NCI-H1436 treated with DMSO at 0.1 percent for 48 hours (cell line): ENCODE measurements at places on chromosomes 16 and 17.

DNA sequence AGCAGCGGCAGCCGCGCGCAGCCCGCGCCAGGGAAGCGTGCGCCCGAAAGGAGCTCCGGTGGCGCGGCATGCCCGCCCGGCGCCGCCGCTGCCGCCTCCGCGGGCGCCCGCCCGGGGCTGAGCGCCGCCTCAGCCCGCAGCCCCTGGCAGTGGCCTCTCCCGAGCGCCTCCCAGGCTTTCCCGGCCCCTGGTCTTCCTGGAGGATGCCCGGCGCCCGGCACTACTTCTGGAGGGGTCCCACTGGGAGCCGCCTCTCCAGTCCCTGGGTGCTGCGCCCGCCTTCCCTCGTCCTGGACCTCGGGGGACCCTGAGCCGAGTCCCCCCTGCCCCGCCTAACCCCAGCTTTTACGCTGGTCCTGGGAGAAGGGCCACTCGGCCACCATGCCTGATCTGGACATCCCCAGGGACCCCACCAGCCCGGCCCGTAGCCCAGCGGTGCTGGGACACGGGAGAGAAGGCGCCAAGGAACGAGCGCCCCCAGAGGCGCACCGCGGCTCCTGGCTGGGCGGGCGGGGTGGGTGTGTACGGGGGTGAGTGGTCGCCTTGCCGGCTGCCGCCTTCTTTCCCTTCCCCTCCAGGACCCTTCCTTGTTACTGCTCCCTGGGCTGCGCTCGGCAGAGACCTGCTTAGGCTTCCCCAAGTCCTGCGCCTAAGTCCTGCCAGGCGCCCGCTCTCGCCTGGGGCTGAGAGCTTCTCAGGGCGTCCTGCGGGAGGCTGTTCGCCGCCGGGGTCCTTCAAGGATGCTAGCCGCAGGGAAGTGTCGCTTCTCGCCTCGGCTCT, 704 bp downstream of the ASIC2 start:
- no peak for DNase-seq

DNA sequence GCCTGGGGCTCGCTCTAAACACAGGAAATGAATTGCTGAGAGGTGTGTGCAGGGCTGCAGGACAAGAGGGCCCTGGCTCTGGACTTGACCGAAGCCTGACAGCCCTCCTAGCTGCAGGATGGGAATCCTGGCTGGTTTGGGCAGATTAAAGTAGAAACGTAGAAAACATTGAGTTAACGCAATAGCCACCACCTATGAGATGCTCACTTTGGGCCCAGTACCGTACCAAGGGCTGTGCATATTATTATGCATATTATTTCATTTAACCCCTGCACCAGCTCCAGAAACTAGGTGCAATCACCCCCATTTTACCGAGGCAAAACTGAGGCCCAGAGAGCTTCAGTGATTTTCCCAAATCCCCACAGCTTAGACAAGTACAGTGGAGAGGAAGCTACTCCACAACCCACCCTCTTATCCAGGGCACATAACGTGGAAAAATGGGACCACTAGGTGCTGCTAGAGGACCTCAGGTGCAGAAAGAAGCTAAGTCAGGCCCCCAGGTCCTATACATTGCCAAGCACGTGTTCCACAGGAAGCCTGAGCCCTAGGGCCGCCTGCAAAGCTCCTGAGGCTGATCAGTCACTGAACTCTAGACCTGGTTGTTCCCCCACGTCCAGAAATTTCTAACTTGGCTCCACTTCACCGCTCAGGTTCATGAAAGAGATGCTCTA, 79.2 kb downstream of the MYH11 start:
- no peak for DNase-seq

DNA sequence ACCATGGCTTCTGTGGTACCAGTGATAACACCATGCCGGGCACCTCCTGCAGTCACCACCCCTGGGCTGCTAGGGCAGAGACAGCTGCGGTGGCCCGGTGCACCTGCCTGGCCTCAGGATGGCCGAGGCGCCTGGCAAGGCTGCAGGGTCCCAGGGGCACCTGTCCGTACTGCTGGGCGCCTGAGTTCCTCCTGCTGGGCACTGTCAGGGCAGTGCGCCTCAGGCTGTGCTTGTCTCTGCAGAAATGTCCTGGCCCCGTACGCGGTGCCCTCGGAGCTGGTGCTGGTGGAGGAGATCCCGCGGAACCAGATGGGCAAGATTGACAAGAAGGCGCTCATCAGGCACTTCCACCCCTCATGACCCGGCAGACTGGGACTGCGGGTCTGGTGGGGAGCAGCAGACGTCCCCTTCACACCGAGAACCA, 17.7 kb upstream of the CDH15 start:
- no peak for DNase-seq

DNA sequence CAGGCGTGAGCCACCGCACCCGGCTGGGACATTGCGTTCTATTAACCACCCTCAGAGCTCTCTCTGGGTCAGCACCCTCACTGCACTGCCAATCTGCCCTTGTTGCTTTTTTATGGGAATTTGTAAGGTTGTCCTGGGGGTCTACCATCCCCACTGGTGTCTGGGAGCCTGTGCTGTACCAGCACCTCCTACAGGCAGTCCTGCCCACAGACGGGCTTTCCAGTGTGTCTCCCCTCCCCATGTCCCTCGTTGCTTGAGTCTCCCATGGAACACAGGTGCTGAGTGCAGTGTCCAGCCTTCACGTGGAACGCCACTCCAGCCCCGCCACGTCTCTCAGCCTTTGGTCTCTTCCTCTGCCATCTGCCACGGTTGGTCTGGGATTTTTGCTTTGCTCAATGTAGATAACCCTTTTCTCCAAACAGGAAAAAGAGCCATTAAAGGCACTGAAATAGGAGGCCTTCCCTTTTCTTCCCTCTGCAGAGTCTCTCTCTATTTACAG, 68.0 kb upstream of the CBX4 start:
- DNase-seq: no peak

GRCh38 chr17:56913353-56913866, 439 bp downstream of the TRIM25 start:
- no peak for DNase-seq

GRCh38 chr17:36668824-36669223, 67.4 kb downstream of the MRM1 start:
- DNase-seq: no peak

DNA sequence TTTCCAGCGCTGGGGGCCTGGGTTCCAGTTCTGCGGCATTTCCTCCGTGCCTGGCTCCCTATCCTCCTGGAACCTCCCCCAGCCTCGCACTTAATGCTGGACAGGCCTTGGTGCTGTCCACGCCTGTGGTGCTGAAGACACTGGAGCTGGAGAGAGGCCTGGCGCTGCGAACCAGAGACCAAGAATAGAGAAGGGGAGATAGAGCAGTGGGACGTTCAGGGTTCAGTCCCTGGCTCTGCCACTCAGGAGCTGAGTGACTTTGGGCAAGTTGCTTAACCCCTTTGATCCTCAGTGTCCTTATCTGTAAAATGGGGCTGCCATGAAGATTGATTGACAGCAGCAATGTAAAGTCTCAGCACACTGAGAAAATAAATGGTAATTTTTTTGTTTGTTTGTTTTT, 11.9 kb downstream of the SBK1 start:
- DNase-seq: no peak

DNA sequence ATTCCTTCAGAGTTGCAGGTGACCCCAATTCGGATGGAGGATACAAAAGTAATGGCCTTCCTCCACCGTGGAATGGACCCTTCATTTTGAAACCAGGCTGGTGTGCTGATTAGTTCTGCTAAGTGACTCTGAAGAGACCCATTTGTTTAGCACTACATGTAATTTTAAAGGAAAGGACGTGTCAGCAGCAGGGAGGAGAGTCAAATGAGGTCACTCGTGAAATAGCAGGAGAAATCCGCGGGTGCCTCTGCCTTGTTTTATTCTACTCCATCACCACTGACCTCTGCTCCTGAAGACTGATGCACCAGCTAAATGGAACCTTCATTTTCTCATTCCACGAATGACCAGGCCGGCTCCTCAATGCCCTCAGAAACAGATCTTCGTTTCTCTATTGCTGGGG, 589.2 kb downstream of the CDH11 start:
- no peak for DNase-seq

GRCh38 chr16:53599548-53599947, 96.5 kb upstream of the AKTIP start:
- DNase-seq: no peak

DNA sequence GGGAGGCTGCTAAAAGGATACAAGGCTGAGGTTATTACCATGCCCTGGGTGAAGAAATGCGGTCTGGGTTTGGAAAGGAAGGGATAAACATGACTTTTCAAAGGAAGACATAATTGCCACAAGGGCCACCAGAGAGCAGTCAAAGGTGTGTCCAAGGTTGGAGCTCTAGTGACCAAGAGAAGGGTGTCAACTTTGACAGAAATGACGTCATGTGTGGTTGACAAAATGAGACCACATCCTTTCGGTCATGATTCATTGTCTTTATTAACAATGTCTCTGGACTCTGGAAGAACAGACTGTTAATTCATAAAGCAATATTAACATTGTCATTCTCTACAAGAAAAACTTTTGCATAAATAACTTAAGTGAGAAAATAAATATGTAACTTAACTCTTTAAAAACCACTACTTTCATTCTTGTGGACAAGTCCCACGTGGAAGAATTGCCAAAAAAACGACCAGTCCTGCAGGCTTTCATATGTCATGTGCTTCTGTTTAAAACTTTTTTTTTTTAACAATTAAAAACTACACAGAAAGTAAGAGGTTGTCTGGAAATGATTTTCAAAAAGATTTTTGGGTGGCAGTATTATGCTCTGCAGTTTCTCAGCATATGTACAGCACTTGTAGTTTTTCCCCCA, 5.0 kb downstream of the SOST start:
- no peak for DNase-seq

GRCh38 chr17:39927929-39928857, 661 bp downstream of the LRRC3C start:
- DNase-seq: no peak

GRCh38 chr16:84986102-84986501, 25.2 kb downstream of the ZDHHC7 start:
- no peak for DNase-seq
